Posterior cingulate gyrus (tissue), 11 donors: ENCODE measurements at places on chromosomes 4 and X.

GRCh38 chrX:46713672-46714490, 45.0 kb downstream of the SLC9A7 start:
- no peak for DNase-seq

DNA sequence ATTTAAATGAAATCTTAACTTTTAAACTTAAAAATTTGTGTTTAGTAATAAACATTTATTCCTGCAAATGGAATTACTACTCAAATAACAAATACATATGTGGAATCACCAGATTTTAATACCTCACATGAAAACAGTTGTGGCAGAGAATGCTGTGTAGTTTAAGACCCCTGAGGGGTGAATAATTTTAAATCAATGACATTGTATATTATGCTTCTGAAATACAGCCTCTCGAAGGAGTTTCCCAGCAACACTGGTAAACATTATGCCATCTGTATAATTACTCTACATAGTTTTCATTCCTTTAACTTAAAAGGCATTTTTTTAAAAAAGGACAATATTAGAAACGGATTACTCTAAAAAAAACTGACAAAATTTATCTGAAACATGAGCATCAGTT, 2313.3 kb downstream of the ARAP2 start:
- no peak for DNase-seq

DNA sequence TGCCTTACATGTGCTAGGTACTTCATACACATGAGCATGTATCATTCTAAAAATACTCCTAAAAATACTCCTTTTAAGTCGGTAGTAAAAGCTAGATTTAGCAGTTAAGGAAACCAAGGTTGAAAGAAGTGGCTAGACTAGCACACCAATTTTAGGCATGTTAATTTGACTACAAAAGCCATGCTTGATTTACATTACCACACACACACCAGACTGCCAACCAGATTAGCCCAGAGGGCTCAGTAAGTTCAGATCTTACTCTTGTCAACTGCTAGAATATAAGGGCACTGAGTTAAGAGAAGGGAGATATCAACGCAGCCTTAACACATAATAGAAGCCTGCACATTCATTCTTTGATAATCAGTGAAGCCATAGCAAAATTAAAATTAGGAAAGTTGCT, 117.9 kb downstream of the MID1IP1 start:
- no peak for DNase-seq

GRCh38 chr4:5746829-5747737, 36.1 kb downstream of the EVC start:
- no peak for DNase-seq
